Activated naive CD8-positive, alpha-beta T cell treated with anti-CD3 and anti-CD28 coated beads, Interleukin-2, amount 50 U/mL, for 24 hours (primary cell): ENCODE measurements at places on chromosomes 12 and 14.

DNA sequence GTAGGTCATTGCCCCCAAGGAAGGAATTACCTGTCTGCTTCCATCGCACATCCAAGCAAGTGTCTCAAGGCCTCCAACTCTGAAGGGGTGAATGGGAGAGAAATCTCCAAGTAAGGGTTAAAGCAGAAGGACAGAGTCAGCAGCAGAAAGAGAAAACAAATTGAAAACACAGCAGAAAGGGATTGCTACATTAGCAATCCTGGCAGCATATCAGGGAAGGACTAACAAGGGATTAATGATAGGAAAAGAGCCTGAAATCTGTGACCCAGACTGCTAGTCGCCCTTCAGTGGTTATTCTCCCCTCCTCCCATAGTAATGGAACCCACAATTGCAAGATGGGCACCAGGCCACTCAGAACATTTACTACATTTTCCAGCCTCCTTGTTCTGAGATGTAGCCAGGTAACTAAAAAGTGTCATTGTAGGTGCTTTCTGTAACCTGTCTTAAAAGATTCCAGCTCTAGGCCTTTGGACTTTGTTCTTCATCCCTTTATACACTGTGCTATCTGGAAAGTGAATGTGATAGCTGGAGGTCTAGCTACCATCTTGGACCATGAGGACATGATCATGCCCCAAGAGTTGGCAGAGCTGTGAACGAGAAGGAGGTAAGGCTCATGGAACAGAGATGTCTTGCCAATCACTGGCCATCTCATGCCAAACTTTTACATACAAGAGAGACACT, 36.0 kb downstream of the MAP3K9 start:
- no peak for DNase-seq

GRCh38 chr14:77406086-77406485, 17.2 kb downstream of the NOXRED1 start:
- no peak for DNase-seq

DNA sequence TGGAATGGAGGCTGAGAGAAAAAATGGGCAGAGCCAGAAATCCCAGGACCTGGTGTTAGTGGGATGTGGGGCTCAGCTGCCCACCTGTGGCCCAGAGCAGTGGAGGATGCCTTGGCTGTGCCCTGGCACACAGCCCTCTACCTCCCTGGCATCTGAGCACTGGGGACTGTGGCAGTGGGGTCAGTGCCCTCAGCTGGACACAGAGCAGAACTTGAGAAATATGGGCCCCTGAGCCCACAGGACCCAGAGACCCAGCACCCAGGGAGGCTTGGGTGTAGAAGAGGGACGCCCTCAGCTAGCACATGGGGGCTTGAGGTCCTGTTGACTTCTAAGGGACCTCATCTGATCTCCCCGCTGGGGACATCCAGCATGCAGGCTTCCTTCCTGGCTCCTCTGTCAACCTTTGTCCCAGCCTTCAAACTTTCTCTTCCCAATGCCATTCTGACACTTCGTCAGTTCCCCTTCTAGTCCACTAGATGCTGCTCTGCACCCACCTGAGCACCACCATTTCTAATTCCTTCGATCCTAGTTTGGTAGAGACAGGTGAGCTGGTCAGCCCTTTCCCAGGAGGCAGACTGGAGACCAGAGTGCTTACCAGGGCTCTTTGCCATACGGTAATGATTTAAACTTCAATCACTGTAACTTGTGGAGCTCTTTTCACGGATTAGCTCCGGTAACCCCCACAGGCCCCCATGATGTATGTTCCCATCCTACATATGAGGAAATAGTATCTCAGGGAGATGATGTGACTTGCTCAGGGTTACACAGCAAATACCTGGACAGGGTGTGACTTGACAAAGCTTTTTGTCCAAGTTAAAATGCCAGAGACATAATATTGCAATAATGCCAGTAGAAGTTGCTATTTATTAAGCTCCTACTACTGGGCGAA, 143.7 kb downstream of the ASCL4 start:
- DNase-seq: no peak

DNA sequence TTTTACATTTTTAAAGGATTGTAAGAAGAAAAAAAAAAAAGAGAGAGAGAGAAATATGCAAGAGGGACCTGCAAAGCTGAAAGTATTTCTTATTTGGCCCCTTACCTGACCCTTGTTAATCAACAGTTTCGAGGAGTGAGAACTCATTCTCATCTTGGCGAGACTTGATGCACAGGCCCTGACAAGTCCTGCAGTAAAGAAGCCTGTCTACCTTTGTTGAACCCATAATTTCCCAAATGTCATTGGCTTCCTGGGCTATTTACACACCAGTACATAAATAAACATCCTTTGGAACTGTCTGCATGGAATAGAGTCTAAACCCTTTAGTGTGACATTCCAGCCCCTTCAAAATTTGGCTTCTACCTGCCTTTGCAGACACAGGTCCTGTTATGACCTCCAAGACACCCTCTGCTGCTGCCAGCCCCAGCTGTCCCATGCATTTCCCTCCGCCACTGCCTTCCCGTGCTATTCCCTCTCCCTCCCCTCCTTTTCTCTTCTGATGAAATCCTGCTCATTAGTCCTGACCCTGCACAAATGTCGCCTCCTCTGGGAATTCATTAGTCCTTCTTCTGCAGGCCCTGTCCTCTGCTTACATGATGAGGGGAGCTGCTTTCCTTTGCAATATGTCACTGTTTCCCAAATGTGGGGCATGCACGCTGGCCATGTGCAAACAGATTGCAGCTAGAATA, 35.1 kb downstream of the MYL2 start:
- DNase-seq: no peak

GRCh38 chr12:11798856-11799501, 149.5 kb downstream of the ETV6 start:
- DNase-seq: no peak

GRCh38 chr12:76687981-76688380, 75.9 kb upstream of the ZDHHC17 start:
- DNase-seq: no peak

DNA sequence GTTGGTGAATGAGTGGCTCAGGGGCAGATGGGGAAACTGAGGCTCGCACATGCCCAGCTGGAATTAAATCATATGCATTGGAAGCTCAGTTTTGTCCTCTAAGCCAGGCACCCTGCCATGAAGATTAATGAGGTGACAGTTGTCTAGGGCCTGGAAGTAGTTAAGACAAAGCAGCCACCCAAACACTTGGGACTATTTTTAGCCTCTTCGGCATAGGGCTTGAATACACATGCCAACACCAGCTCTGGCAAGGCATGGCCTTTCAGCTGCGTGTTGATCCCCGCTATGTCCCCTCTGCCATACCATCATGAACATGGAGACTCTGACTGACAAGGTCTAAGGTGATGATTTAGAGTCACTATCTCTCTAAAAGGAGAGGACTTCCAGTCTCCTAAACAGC, 250.2 kb downstream of the KSR2 start:
- no peak for DNase-seq

- DNase-seq: no peak
These were observed 9.8 kb downstream of the GPR135 start for GRCh38 chr14:59455411-59455810.

DNA sequence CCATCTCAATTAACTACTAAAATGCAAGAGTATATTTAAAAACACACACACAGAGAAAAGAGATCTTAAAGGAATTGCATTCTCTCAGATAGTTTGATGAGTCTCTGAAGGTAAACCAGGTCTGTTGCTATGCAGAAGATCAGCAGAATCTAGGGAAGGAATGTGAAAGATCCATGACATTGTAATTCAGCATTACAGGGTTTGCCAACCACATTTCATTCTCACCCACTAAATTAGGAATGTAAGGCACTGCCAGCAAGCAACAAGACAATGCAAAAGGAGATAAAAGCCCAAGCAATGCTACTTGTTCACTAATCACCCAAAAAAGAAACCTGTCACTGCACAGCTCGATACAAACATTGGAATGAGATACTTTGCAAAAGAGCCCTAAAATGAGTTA, 106.3 kb downstream of the LRIG3 start:
- DNase-seq: no peak

DNA sequence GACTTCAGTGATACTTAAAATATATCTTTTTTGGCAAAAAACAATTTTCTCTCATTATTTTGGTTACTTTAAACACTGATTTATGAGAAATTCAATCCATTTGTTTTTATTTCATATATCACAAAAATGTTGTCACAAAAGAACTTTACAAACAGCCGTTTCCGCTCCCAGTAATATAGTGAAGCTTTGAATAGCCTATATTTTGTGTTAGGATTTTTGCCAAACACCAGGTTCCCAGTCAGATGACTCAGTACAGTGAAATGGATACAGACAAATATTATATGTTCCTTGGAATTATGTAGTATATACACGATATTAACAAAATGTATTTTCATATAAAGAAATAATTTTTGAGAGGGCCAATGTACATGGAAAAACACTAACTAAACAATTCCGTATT, 411.1 kb downstream of the CCER1 start:
- no peak for DNase-seq

DNA sequence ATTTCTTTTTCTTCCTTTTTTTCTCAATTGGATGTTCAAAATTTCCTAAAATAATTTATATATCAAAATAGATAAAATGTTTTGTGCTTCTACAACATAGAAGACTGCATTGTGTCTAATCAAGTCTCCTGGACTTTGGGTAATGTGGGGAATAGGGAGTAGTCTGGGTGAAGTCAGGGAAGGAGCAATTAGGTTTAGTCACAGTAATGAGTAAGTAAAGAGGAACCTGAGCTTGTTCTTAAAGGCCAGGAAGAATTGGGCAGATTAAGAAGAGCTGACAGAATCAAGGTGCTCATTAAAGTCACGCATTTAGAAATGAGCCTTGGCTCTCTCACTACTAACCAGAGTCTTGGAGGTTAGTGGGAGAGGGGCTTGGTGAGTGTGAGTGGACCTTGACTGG, 233.3 kb upstream of the SSTR1 start:
- no peak for DNase-seq

- DNase-seq: no peak
These were observed 34.2 kb downstream of the RILPL1 start for GRCh38 chr12:123499332-123499731.

GRCh38 chr14:103448097-103448496, 62.9 kb downstream of the MARK3 start:
- no peak for DNase-seq

DNA sequence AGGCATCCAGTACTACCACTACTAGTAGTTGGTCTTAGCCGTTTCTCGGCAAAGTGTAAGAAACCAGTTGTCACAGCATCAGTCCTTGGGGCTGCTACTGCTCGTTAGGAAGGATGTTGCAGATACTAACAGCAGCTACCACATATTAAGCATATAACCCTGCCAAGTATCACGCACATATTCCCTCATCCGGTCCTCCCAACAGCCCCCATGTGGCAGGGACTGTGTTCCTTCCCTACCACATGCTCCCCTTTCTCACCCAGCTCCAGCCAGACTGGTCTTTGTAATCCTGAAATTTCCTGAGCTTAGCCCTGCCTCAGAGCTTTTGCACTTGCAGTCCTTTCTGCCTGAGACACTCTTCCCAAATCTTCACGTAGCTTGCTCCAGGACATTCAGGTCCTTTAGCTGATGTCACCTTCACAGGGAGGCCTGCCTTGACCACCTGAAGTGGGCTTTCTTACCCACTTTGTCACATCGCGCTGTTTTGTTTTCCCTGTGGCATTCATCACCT, 7.8 kb downstream of the ERP29 start:
- DNase-seq: no peak

- DNase-seq: no peak
These were observed 284.5 kb downstream of the CACNA1C start for GRCh38 chr12:2337031-2338010.

- DNase-seq: no peak
These were observed 5.3 kb downstream of the EIF2S1 start for GRCh38 chr14:67365476-67365875.

DNA sequence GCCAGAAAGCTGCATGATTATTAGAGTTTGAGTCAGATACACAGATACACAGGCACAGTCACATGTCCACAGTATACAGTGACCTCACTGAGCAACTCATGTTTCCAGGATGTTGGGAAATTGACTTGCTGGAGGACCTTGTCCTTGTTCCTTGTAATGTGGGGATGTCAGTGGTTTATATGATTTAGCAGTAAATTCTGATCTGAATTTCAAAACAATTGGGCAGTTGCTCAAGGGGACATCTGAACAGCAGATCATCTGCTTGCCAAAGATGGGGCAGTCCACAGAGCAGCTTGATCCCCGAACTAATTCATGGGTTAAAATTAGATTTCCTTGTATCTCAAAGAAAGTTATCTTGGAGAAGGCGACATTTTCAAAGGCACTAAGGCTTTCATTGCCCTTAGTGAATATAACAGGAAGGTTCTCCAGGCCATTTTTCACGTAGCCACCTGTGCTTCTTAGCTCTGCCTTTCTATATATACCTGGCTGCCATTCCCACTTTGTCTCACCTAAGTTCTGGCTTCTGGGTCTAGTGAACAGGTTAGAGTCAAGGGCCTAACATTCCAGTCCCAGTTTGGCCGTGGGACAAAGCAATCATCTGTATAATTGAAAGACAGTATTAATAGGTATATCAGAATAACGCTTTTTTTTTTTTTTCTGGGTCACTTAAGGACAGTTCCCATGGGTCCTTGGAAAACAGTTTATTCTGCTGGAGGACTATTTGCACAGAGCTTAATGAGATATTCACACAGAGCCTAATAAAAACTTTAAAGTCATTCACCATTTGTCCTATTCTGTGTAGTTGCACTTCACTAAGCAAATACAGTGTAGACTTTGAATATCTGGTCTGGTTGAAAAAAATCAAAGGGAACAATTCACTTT, 64.9 kb upstream of the STRN3 start:
- DNase-seq: no peak

DNA sequence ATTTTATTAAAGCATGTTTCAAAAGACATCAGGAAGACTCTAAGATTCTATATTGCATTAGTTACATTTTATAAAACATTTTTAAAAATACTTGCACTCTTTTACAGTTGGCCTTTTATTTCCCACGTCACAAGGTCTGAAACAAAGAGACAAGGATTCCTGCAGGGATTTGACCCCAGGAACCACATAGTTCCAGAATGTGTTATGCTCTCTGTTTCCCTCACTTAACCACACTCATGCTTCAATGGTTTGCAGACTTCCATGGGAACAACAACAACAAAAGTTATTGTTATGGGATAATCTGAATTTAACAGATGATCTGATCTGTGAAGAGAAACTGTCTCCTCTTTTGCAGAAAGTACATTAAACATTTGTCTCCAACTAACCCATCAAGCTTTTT, 104.3 kb upstream of the PPFIA2 start:
- no peak for DNase-seq

DNA sequence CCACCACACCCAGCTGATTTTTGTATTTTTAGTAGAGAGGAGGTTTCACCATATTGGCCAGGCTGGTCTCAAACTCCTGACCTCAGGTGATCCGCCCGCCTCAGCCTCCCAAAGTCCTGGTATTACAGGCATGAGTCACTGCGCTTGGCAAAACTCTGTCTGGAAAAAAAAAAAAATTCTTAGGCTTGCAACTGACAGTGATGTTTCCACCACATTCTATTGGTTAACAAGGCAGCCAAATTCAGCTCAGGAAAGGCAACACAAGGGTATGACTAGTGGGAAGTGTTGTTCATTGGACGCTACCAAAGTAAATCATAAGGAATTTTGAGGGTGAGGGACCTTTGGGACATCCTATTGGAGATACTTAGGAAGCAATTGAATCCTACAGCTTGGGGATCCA, 2.9 kb upstream of the SBNO1 start:
- DNase-seq: no peak
